ENCODE measurements at places on chromosomes 13 and 19.
A peak's percentile ranks its signal among the peaks of the same experiment; 100 is the strongest.

DNA sequence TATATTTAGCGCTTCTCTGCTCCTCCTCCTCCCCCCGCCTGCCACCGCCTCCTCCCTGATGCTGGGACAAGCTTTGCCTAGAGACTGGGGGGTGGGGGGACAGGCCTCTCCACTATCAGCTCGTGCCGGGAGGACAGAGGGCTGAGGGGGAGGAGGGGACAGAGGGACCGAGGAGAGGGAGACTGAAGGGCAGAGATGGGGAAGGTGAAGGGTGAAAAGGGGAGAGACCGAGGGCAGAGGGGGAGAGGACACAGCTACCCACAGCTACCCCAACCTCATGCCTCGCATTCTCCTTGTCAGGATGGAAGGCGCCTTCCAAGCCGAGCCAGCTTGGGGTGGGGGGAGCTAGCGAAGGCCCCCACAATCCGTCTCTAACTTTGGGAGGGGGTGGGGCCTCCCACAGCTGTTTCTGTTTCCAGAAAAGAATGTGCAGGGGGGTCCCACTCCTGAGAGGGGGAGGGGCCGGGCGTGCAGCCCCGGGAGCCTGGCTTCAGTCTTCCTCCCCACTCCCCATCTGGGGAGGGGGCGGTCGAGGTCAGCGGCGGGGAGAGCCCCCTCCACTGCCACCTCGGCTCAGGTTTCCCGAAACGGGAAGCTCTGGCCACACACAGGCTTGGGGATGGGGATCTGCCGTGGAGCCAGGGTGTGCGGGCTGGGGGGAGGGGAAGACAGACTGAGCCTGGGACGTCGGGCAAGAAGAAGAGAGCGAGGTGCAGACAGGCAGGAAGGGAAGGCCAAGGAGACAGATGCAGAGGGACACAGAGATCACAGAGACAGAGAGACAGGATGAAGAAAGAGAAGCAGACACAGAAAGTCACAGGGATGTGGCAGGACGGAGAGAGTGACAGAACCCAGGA, 1.6 kb downstream of the DACT3 start:
- no peak for DNase-seq

DNA sequence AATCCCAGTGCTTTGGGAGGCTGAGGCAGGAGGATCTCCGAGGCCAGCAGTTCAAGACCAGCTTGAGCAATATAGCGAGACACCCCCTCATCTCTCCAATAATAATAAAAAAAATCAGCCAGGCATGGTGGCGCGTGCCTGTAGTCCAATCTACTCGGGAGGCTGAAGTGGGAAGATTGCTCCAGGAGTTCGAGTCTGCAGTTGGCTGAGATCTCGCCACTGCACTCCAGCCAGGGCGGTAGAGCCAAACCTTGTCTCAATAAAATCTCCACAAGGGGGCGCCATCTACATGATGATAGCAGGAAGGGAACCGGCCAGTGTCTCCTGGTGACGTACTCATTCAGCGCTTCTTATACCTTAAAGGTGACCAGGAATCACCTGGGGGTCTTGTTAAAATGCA, 13.6 kb upstream of the C5AR1 start:
- DNase-seq: peak; percentile 60

- no peak for DNase-seq
These were observed 14.1 kb downstream of the ZNF429 start for GRCh38 chr19:21519488-21519887.

DNA sequence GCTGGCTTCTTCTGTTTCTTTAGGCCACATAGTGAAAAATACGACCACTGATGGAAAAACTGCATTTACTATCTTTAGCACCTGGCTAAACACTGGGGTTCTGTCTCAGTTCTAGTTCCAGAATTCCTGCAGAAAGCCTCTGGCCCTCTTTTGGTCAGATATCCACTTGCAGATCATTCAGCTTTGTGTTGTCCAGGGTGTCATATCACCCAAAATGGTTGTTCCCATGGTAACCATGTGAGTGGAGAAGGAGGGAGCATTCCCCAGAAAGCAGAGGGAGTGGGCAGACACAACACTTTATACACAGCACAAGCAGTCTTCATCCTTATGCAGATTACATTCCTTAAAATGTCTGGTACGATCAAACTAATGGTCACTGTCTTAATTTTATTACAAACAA, 73.5 kb downstream of the CAB39L start:
- no peak for DNase-seq

DNA sequence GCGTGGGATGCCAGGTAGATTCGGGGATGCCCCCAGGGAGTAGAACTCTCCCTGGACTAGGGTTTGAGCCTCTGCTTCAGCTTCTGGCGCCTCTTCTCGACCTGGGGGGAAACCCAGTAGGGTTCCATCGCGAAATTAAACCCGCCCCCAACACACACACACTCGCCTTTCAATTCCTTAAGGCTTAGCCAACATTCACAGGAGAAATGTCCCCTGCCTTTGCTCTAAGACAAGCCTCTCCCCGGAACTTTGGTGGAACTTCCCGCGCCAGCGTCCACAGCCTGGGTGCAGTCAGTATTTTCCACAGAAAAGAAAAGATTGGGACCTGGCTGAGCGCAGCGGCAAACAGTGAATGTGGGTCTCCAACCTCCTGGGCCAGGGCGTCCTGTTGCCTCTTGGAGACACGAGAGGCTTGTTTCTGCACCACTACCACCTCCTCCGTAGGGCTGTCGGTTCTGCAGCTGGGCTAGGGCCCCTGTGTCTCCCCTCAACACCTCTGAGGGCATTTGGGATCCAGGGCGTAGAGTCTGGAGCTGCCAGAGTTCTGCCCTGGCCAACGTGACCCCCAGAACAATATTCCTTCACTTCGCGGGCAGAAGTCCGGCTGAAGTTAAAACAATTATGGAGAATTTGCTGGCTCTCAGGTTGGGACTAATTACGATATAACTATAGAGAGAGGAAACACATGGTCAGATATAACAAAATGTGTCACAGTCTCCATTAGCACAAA, 3.2 kb downstream of the PDX1 start:
- no peak for DNase-seq

All from activated T-helper 1 cell treated with anti-CD3 and anti-CD28 coated beads, Interleukin-2, amount 50 U/mL, for 16 hours (primary cell).